EH (cell line): ENCODE measurements at places on chromosomes 13 and 19.

- DNase-seq, result no peak
These were observed 336.1 kb downstream of the GPC6 start for GRCh38 chr13:93562676-93563075.

GRCh38 chr19:30288911-30289310, 83.3 kb upstream of the ZNF536 start:
- no peak for DNase-seq

DNA sequence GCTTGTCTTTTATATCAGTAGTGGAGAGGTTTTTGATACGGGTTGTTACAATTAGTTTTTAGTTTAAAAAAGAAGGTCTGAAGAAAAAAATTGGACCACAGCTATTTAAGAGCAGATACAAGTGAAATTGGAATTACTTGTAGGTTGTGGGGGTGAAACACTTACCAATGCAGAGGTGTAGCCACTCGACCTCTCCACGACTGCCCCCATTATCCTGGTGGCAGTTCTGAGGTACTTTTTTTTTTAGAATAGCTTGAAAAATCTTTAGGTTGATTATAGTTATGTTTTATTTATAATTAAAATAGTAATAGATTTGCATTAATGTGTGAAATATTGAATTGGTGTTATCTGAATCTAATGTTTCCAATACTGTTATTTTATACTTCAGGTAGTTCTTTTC, 60.7 kb downstream of the PAN3 start:
- no peak for DNase-seq

DNA sequence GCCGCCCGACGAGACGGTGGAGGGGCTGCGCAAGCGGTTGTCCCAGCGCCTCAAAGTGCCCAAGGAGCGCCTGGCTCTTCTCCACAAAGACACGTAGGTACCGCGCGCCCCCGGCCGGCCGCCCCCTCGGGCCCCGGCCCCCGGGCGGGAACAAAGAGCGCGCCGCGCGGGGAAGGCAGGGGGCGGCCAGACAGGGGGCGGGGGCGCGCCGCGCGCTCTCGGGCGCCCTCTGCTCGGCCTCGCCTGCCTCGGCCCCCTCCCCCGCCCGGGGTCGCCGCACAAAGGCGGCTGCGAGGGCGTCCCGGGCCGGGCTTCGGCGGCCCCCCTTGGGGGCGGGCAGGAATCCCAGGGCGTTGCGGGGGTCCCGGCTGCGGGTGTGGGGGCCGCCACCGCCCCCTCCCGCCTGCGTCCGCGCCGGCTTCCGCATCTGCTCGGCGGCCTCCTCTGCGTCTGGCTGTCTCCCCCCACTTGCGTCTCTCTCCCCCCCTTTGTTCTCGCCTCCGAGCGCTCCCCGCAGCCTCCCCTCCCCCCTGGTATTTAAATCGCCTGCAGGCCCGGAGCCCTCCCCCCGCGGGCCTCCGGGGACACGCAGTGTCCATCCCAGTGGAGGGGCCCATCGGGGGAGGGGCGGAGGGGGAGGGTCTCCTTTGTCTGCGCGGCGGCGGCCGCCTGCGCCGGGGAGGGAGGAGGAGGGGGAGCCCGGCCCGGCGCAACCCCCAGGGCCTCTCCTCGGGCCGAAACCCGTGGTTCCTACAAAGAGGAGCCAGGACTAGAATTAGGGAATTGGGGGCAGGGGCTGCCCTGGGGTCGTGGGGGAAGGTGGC, 2.3 kb downstream of the MIDN start:
- DNase-seq, result peak; percentile 76

GRCh38 chr13:102774591-102775520, 1.3 kb upstream of the TEX30 start:
- no peak for DNase-seq

DNA sequence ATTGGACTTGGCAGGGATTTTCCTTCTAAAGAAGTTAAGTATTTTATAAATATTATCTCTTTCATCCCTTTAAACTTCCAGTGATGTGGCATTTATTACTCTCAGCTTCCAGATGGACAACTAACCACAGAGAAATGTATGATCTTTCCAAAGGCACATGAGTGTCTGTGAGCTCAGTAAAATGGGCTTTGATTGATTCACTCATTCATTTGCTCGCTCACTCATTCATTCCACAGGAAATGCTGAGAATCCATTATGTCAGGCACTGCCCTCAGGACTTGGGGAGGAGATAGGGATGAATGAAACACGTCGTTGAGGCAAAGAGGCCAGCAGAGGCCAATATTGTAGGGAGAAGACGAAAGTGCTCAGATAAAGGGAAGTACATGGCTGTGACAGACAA, 359.3 kb downstream of the EFNB2 start:
- DNase-seq, result peak; percentile 88

DNA sequence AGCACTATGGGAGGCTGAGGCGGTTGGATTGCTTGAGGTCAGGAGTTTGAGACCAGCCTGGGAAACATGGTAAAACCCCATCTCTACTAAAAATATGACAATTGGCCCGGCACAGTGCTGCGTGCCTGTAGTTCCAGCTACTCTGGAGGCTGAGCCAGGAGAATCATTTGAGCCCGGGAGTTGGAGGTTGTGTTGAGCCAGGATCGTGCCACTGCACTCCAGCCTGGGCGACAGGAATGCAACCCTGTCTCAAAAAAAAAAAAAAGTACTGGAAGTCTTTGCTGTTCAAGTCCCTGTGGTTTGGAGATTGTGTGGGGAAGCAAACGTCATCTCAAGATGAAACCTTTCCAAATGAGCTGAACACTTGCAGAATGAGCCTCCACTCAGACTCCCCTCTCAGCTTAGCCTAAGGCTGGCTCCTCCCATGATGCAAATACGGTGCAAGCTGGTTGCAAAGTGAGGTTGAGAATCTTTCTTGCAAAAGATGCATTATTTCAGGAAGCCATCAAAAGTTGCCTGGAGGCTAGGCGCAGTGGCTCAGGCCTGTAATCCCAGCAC, 46.2 kb downstream of the MYO9B start:
- DNase-seq, result peak; percentile 63

- peak; percentile 22 for DNase-seq
These were observed 137.6 kb downstream of the FOXO1 start for GRCh38 chr13:40528881-40529280.

DNA sequence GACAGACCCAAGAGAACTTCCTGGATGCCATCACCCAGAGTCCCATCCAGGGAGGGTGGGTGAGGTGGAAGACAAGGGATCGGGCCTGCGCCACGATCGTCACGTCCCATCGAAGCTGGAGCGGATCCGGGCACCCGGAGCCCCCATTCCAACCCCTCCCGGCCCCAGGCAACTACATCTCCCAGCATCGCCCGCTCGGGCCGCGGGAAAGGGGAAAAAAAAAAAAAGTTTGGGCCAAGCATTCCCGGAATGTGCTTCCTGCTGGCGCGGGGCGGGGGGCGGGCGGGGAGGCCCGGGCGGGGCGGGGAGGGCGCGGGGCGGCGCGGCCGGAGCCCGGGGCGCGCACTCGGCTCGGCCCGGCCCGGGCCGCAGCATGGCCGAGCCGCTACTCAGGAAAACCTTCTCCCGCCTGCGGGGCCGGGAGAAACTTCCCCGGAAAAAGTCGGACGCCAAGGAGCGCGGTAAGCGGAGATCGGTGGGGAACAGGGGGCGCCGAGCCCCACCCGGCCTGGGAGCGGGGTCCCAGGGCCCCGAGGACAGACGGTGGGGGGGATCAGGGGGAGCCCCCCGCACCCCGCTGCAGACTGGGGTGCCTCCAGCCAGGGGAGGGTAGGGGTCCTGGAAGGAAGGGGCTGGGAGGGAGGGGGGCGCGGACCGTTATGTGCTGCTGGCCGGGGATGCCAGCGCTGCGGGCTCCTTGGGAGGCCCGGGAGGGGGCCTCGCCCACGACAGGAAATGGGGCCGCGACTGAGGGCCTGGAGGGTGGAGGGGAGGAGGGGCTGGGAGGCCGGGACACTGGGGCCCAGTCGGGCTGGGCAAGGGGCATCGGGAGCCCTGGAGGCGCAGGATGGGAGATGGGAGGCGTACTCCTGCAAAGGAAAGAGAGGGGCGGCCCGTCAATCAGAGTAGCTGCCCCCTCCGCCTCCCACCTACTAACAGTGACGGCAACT, at the start of gene SYDE1:
Gene SYDE1, plus strand, starts transcription at position 341 of the 950 bp plus-strand sequence. Its CDS starts 33 bp downstream, at position 374.
- DNase-seq, result peak; percentile 87
